A549 treated with Hydrocortisone at 1 μM for 4 hours (cell line): ENCODE measurements at places on chromosomes 12 and 14. TPM values are rescaled to one million over a fixed set of nuclear protein-coding genes. Genes with fewer than 3 reads are reported as not detected.

SYNDIG1L gene
- not detected in 5 replicates for total RNA-seq

NPFF gene
- total RNA-seq = not detected in 5 replicates

SLC6A12 gene
- total RNA-seq = 0.68 to 1.3 TPM (median 0.85 TPM) in 5 replicates

PPM1H gene
- total RNA-seq = 6.4 to 10.8 TPM (median 6.9 TPM) in 5 replicates

ZNF664 gene
- total RNA-seq = 53.4 to 73.7 TPM (median 59.6 TPM) in 5 replicates

REM2 gene
- total RNA-seq = 0.30 to 0.46 TPM (median 0.36 TPM) in 5 replicates

CACNA1C gene
- 0.05 to 0.20 TPM (median 0.06 TPM) in 4 of 5 replicates, not detected in the other for total RNA-seq

PEX5 gene
- 22.6 to 33.3 TPM (median 28.8 TPM) in 5 replicates for total RNA-seq

AHNAK2 gene
- 194 to 278 TPM (median 207 TPM) in 5 replicates for total RNA-seq

NKX2-1 gene
- total RNA-seq = 0.05 to 0.10 TPM in 2 of 5 replicates, not detected in the others

BBS10 gene
- 4.3 to 7.2 TPM (median 5.2 TPM) in 5 replicates for total RNA-seq

AICDA gene
- 0.13 to 0.28 TPM (median 0.24 TPM) in 5 replicates for total RNA-seq

NGB gene
- not detected in 5 replicates for total RNA-seq

RDH5 gene
- total RNA-seq = 1.6 to 2.7 TPM (median 2.1 TPM) in 5 replicates

KRT2 gene
- total RNA-seq = not detected in 5 replicates

TRPV4 gene
- total RNA-seq = 0.06 to 0.16 TPM (median 0.13 TPM) in 5 replicates

SSPN gene
- 0.37 to 0.63 TPM (median 0.47 TPM) in 5 replicates for total RNA-seq

GLIPR1L1 gene
- not detected in 5 replicates for total RNA-seq

RNASE8 gene
- total RNA-seq = not detected in 5 replicates

PDE3A gene
- 2.1 to 4.0 TPM (median 3.2 TPM) in 5 replicates for total RNA-seq

KCNK13 gene
- total RNA-seq = 0.10 to 0.16 TPM (median 0.12 TPM) in 5 replicates

KLHL33 gene
- total RNA-seq = 0.01 TPM in 1 of 5 replicates, not detected in the others
